ENCODE measurements at places on chromosomes 11 and 22.

GRCh38 chr11:103619938-103620337, 416.5 kb upstream of the DDI1 start:
- no peak for DNase-seq

DNA sequence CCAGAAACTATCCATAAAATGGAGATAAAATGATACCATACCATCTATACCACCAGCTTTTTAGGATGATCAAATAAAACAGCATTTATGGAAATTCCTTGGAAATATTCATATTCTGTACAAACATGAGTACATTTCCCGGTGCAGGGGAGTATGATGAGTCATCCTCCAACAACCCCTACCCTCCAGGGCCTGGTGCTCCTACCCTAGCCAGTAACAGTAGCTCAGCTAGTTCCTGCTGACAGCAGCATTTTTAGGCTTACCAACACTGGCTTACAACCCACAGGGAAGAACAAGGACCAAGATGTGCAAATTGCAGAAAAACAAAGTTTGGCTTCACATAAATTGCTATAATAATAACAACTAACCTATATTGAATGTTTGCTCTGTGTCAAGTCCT, 406.2 kb upstream of the CADM1 start:
- no peak for DNase-seq

DNA sequence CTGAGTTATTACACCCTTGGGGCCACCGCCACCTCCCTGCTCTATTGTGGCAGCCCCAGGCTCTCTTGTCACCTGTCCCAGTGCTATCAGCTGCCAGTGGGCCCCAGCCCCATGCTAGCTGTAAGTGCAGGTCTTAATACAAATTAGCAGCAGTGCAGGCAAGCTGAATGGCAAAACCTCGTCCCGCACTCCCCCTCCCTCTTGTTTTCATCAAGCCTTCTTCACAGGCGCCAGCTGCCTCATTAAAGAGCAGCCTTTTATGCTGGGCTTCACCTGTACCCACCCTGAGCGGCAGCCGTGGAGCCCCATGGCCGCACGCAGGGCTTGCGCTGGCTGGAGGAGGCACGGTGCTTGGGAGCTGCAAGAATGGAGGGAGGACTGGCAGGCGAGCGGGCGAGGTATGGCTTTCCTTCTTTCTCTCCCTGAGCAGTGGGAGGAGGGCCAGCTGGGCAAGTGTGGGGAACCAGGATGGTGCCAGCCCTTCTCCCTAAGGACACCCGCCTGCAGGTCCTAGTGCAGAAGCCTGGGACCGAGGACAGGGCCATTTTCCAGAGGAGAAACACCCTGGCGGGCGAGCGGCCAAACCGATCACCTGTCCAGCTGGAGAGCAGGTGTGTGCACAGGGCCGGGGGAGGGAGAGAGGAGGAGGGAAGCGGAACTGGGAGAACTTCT, 70.7 kb downstream of the FLI1 start:
- no peak for DNase-seq

GRCh38 chr22:36918586-36919284, 5.3 kb downstream of the CSF2RB start:
- no peak for DNase-seq

DNA sequence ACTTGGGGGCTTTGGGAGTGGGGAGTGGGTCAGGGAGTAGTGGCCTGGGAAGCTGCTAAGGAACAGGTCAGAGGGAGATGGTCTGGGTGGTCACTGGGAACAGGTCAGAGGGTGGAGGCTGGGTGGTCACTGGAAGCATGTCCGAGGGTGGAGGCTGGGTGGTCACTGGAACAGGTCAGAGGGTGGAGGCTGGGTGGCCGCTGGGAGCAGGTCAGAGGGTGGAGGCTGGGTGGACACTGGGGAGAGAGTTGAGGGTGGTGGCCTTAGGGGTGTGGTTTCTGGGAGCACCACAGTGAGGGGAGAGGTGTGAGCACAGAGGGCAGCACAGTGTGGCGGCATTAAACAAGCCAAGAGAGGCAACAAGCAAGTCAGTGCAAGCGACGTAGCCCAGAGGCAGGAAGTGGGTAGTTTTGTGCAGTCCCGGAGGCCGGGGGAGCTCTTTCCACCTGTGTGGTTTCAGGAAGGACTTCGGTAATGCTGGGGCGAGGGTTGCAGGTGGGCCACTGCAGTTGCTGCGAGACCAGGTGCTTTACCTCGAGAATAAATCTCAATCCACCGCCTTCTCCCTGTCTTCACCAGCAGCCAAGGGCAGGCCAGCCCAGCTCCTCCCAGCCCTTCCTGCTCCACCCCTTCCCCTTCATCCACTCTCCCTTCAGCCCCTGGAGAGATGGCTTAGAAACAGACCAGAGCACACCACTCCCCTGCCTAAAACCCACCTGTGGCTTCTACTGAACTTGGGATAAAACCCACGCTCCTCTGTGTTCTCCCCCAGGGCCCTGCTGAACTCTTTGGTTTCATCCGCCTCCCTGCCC, 3.2 kb upstream of the CACNA1I start:
- no peak for DNase-seq

- DNase-seq: no peak
Measured at GRCh38 chr22:36350751-36351594, 36.8 kb downstream of the MYH9 start.

- peak; percentile 71 for DNase-seq
Measured at GRCh38 chr22:24510637-24511625, 15.8 kb downstream of the UPB1 start.

- no peak for DNase-seq
Measured at GRCh38 chr11:75793966-75794365, 21.0 kb upstream of the UVRAG start.

- peak; percentile 43 for DNase-seq
Measured at GRCh38 chr11:26188554-26188953, 143.4 kb upstream of the ANO3 start.

DNA sequence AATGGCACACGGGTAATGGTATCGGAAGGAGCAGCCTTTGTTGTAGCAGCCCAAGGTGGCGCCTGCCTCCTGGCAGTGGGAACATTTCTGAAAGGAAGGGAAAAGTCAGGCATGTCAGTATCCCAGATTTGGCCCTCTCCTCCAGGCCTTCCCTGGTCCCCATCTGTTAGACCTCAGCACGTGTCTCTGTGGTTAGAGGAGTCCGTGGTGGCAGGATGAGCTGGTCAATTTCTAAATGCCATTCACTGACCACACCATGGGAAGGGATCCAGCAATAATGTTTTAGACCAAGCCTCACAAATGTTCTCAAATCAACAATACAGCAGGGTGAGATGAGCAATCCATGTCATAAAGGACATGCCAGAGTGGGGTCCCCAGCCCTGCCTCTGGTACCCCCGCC, 49.0 kb upstream of the CYP2D6 start:
- DNase-seq: peak; percentile 94

- no peak for DNase-seq
Measured at GRCh38 chr11:78549624-78550409, 24.8 kb downstream of the NARS2 start.

- peak; percentile 82 for DNase-seq
Measured at GRCh38 chr22:45544588-45545170, 42.0 kb downstream of the FBLN1 start.

DNA sequence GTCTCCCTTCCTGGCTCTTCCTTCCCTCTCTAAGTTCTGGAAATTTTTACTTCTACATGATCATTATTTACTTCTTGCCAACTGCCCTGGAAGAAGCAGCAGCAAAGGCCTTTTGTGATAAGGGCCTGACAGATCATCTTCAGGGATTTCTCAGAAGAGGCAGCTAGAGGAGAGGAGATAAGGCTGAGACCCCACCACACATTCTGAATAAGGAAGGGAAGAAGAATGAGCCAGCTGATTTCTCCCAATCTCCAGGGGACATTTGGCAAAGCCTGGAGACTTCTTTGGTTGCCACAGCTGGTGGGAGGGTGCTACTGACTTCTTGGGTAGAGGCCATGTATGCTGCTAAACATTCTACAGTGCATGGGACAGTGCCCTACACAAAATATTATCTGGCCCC, 122.4 kb upstream of the OR9Q1 start:
- no peak for DNase-seq

DNA sequence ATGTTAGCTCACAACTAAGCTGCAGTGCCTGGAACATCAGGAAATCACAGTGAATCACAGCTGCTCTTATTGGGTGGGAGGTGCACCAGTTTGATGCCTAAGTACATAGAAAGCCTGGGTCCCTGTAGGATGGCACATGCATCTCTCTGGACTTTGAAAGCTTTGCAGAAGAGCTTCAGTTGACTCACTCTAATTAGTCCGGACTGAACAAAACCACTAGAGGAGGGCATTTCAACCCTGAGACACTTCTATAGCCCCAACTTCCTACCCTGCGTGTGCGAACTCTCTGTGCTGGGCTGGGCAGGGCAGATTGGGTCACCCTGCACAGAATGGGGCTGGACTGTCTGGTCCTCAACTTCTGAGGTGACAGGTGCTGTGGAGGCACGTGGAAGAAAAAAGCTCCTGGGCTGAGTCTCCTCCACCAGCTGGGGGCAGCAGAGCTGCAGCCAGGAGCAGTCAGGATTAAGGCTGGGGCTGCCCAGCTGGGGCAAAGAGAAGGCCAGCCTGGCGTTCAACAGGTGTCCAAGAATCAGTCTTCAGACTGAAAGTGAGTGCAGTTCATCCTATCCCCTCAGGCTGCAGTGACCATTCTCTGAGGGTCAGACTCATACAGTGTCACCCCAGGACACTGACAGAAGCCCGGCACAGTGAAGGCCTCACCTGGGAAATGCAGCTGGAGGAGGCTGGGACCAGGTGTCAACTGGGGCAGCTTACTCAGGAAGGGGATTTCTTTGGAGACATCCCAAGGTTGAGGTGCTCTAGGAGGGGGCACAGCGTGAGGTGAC, 22.1 kb downstream of the GGTLC2 start:
- DNase-seq: peak; percentile 9

GRCh38 chr22:19228179-19228578, 49.6 kb upstream of the SLC25A1 start:
- DNase-seq: no peak

DNA sequence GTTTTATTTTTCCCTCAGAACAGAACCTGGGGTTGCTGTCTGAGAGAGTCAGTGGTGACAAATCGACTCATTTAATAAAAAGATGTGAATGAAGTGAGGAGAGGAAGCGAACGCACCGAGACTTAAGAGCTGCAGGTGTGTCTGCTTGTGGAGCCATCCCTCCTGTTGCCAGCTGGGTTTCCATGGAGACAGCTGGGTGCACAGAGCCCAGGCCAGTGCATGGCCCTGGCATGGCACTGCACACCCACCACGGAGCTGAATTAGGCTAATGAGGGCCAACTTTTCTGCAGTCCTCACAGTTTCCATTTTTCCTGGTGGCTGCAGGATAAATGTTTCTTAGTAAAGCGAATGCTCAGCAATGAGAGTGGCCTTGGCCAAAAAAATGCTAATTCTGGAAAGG, 750.2 kb downstream of the OPCML start:
- no peak for DNase-seq

GRCh38 chr11:128592454-128592853, 5.1 kb upstream of the ETS1 start:
- DNase-seq: no peak

DNA sequence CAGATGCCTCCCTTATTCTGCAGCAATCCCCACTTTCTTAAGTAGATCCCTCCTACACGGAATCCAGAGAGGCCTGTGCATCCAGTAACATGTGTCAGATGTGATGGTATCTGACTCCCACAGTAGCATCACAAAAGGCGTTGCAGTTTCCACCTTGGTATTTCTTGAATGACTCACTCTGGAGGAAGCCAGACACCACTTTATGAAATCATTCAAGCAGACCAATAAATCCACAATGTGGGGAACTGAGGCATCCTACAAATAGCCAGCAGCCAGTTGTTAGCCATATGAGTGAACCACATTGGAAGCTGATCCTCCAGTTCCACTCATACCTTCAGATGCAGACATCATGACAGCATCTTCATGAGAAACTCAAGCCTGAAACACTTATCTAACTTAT, 798.1 kb downstream of the OPCML start:
- peak; percentile 99 for DNase-seq

GRCh38 chr11:116742104-116742503, 30.7 kb downstream of the BUD13 start:
- DNase-seq: no peak

DNA sequence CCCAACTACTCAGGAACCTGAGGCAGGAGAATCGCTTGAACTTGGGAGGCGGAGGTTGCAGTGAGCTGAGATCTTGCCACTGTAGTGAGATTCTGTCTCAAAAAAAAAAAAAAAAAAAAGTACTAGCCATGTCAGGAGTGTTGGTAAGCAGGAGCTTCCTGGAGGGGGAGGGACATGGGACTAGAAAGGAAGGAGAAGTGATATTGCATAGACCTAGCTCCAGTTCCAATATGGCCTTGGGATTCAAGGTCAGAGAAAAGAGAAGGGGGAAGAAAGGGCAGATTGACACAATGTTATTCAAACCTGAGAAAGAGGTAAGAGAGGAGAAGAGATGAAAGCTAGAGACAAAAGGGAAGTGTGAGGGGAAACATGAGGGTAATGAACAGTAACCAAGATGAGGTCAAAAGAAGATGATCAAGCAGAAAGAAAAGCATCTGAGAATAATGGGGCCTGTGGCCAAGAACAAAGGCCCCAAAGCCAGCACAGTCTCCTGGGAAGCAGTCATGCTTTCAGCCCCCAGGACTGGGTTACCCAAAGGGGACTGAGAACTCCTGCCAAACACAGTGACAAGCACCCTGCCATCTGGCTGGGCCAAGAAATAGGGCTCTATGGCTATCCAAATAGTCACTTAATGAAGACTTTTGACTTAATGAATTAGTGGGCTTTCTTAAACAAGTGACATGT, 51.7 kb upstream of the FTH1 start:
- no peak for DNase-seq

GRCh38 chr11:70502677-70503467, 104.5 kb downstream of the CTTN start:
- DNase-seq: no peak

- DNase-seq: no peak
Measured at GRCh38 chr11:97072420-97072819, 682.6 kb downstream of the JRKL start.

- peak; percentile 95 for DNase-seq
Measured at GRCh38 chr11:35100013-35100383, 39.0 kb upstream of the CD44 start.

DNA sequence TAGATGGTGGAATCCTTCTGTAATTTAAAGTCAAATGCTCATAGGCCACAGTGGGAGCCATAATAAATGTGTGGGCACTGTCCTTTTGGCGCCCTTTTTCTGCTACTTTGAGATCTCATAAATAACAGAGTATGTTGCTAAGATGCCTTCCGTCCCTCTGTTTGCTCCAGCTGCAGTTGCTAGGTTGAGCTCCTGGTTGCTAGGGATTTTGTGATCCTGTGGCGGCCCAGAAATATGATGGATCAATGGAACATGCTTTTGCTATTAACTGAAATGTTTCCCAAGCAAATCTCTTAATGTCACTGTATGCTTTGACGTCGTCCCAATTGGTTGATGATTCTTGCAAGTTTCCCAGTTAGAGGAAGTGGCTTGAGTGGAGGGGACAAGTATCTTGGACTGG, 53.5 kb downstream of the MYO18B start:
- no peak for DNase-seq

- no peak for DNase-seq
Measured at GRCh38 chr11:73648571-73649046, 2.2 kb downstream of the PLEKHB1 start.

GRCh38 chr11:86918973-86919372, 36.2 kb downstream of the FZD4 start:
- no peak for DNase-seq
